ENCODE measurements at places on chromosomes 4 and X.

DNA sequence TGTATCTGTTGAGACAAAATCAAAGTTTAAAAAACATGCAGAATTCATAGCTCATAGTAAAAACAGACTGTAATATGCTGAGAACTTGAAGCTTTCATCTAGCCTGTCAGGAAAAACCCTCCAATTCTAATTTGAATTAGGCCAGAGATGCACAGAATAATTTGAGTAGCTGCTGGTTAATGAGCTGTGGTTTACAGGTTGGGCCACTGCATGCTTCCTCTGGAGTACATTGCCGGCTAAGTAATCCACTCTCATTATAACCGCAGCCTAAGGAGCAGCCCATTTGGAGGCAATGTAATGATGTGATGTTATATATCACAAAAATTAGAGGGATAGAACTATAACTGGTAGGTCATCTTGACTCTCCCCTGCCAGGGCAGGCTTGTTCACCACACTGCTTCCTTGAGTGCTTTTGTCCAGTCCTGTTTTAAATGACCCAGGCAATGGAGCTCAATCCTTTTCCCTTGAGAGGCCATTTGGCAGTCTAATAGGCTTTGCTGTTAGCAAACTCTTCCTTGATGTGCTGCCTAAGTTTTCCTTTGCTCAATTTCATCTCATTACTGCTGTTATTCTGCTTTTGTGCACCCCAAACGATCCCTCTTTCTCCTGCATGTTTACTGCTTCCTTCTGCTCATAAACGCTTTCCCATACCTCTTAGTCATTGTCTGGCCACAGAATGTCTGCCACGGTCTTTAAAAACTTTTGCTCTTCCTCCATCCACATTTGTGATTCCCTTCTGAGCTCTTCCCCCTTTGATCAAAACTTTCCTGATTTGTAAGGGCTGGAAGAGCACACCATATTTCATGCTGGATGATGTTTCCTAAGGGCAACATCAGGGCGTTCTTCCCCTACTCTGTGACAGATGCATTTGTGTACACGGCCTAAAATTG, 230.9 kb downstream of the C4orf33 start:
- no peak for DNase-seq

GRCh38 chr4:142566777-142567176, 279.3 kb downstream of the INPP4B start:
- no peak for DNase-seq

DNA sequence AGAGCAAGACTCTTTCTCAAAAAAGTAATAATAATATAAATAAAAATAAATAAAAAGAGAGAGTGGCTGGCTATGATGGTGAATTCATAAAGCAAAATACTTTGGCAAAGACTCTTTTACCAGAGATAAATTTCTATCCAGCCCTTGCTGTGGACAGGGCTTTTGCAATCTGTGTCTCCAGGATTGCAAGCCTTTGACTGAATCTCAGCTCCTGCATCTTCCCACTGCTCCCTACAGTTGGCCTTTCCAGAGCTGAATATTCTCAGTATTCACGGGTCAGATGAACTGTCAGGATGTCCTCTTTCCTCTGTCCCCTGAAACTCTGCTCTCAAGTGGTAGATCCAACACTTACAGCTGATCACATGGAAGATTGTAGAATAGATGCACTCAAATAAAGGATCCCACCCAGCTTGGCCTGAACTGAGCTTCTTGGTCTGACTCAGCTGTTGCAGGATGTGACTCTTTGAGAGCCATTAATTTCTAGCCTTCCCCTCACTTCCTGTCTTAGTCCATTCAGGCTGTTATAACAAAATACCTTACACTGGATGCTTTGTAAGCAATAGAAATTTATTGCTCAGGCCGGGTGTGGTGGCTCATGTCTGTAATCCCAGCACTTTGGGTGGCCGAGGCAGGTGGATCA, 123.4 kb upstream of the GUCY1A1 start:
- DNase-seq = no peak

- DNase-seq = no peak
These were observed 289.3 kb upstream of the GATB start for GRCh38 chr4:152050106-152050505.

DNA sequence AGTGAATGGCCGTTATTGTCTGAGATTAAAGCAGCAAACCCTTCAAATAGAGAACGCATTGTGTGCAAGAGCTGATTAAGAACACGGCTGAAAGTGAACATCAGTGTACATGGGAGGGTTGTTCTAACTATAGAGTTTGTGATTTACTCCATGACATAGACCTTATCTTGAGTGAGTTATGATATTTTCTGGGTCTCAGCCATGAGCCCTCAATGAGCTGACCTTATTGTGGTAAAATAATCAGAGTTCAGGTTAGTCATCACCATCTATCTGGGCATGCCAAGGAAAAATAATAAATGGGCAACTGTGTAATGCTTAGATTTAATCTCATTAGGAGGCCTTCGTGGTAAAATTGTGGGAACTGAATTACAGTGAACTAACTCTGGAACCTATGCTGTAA, 33.2 kb upstream of the CLDN24 start:
- peak; percentile 21 for DNase-seq

DNA sequence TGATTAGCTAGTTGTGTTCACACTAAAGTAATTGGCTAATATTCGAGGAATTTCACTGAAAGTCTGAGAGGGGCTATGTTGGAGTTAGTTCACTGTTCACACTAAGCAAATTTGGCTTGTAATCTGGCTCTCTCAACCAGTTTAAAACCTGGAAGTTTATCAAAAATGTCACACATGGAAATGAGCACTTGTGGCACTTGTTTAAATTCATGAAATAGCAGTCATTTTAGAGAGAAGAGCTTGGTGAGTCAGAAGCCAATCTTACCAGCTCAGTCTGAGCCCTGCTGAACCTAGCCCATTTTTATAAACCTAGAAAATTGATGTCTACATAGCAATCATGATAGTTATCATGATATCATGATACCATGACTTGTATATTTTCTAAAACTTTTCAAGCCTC, 90.7 kb upstream of the JADE1 start:
- DNase-seq = no peak

GRCh38 chr4:83257811-83258210, 26.8 kb downstream of the COQ2 start:
- no peak for DNase-seq

- DNase-seq = no peak
These were observed 91.0 kb upstream of the BCOR start for GRCh38 chrX:40188573-40189417.

GRCh38 chr4:21887481-21887880, 61.1 kb downstream of the KCNIP4 start:
- no peak for DNase-seq

DNA sequence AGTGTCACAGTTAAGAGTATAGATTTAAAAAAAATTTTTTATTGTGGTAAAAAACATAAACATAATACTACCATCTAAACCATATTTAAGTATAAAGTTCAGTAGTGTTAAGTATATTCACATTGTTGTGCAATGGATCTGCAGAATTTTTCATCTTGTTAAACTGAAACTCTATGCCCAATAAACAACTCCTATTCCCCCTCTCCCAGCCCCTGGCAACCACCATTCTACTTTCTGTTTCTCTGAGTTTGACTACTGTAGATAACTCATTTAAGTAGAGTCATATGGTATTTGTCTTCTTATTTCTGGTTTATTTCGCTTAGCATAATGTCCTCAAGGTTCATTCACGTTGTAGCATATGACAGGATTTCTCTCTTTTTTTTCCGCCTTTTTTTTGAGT, 112.4 kb downstream of the PTTG2 start:
- DNase-seq = no peak

GRCh38 chrX:110044346-110045249, 41.7 kb downstream of the TMEM164 start:
- peak; percentile 31 for DNase-seq

DNA sequence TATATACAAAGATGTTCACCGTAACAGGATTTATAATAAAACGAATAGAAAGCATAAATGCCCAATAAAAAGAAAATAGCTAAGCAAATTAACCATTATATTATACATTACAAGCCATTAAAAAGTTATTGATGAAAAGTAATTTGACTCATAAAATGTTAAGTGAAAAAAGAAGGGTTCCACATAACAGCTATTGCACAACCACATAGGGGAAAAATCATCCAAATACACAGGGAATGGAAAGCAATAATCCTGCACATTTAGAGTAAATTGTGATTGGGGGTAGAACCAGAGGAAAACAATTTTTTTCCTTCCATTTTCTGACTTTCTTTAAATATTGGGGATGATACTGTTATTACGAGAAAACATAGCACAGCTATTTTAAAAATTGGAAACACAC, 38.0 kb downstream of the CRMP1 start:
- no peak for DNase-seq
